ENCODE measurements at places on chromosomes 12 and 14.
A peak's percentile ranks its signal among the peaks of the same experiment; 100 is the strongest.

DNA sequence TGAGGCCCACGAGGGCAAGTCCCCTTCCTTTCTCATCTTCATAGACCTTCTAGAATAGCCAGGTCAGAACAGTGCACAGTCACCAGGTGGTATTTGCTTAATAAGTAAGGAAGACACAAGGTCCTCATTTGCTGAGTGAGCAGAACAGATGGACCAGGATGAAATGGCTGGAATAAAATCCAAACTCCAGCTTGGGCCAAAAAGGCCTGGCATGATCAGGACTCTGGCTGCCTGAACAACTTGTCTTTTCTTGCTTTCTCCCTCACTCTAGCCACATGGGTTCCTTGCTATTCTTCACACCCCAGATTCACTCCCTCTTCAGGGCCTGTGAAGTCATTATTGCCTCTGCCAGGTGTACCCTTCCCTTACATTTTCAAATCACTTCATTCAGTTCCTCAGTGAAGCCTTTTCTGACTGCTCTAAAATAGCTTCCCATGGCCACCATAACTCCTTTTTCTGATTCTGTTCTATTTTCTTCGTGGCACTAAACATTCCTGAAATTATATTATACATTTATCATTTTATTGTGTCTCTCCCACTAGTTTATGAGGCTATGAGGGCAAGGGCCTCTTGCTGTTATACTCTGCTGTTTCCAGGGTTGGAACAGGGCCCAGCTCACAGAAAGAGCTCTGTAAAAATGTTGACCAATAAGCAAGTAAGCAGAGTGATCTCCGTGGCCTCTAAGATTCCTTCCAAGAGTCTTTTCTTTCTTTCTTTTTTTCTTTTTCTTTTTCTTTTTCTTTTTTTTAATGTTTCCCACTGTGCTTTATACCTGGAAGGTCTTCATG, 150.8 kb downstream of the TTC8 start:
- no peak for DNase-seq

DNA sequence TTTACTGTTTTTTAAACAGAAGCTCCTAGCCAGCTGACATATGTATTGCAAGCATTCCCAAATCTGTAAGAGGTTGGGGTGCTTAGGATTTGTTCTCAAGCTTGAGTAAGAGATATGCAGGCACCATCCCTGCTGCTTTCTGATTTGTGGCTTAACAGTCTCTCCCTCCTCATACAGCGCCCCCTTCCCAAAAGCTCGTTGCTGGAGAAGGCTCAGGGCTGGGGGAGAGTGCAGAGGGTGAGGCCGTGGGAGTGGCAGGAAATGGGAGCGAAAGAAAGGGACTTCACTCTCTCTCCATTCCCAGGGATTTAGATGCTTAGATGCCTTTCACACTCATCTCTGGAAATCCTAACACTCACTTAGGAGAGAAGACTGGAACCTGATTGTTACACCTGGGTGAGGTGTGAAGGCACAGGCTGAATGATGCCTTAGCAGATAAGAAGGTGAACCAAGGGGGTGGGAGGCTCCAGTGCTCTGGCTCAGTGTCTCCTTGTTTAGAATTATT, 172.0 kb downstream of the C12orf75 start:
- DNase-seq = no peak

DNA sequence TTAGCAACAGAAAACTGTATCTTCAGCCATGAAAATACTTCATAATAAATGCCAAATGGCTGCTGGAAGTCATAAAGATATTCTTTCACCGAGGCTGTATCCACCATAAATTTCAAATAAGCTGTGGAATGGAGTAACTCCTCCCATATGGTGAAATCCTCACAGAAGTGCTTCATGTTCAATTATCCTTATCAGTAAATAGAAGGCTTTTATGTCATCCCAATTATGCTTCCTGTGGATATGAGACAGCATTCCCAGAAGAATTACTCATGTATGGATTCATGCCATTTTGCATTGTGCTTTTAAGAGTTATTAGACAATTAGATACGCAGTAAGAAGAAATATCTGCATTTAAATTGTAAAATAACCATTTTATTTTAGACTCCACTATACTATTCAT, 99.0 kb downstream of the RTN1 start:
- no peak for DNase-seq

DNA sequence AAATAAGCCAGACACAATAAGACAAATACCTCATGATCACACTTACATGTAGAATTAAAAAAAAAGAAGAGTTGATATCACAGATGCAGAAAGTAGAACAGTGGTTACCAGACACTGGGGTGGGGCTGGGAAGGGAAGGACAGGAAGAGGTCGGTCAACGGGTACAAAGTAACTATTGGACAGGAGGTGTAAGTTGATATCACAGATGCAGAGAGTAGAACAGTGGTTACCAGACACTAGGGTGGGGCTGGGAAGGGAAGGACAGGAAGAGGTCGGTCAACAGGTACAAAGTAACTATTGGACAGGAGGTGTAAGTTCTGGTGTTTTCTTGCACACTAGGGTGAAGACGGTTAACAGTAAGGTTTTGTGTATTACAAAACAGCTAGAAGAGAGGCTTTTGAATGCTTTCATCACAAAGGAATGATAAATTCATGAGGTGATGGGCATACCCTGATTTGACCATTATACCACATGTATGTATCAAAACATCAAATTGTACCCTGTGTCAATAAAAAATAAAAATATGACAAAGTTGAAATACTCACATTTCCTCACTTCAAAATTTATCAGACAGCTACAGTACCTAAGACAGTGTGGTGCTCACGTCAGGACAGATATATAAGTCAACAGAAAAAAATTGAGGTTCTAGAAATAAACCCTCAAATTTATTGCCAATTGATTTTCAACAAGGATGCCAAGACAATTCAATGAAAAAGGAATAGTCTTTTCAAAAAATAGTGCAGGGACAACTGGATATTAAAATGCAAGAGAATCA, 32.8 kb downstream of the GALC start:
- peak; percentile 46 for DNase-seq

Data from CD4-positive, alpha-beta T cell treated with Interferon gamma for 1 hour (primary cell).